ENCODE measurements at places on chromosomes 13 and 19.

DNA sequence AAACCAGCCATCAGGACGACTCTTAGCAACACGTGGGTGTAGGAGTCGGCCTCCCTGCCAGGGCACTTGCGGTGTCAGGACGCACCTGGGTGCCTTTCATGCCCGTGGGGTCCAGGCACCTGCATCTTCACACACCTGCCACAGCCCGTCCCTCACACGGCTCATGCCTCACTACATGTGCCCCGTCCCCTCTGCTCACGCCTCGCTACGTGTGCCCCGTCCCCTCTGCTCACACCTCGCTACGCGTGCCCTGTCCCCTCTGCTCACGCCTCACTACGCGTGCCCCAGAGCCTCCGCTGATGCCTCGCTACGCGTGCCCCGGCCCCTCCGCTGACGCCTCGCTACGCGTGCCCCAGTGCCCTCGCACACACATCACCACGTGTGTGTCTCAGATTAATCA, 58.0 kb upstream of the F7 start:
- no peak for DNase-seq

DNA sequence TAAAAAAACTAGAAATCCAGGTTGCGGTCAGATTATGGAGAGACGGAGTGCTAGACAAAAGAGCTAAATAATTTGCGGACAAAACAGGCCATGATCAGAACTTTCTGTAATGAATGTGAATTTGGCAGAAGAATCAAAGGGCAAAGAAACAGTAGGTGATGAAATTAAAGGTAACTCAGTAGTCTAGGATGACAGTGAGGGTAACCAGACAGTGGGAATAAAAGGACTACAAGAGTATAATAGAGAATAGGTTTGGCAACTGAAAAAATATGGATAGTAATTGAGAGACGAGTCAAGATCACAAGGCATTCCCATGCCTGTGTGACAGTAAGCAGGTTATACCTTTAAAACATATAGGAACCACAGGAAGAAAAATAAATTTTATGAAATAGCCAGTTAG, 35.9 kb downstream of the CAB39L start:
- DNase-seq = no peak

- DNase-seq = no peak
Observed at GRCh38 chr19:17095141-17095919, 19.8 kb downstream of the MYO9B start.

DNA sequence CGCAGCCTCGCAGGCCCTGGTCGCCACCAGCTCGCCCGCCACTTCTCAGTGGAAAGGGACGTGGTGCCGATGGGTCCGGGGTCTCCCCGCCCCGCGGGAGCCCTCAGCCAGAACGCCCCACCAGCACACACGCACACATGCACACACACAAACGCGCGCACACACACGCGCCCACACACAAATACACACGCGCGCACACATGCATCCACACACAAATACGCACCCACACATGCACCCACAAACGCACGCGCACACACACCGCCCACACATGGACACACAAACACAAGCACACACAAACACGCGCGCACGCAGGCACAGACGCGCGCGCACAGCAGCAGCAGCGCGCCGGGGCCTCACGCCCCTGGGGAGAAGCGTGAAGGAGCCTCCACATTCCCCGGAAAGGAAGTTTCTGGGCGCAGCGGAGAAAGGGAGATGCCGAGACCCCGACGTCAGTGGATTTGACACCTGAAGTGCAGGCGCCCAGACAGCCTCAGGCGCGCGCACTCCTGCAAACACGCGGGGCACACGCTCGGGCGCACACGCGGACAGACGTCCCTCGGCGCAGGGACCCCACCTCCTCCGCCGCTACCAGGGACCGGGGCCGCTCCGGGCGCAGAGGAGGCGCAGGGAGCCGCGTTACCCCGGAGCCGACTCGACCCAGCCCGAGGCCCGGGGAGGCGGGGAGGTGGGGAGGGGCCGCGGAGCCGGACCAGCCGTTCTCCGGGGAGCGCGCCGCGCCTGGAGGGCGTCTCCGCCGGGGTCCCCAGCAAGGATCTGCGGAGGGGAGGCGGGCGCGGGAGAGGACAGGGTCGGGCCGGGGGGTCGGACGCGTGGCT, 622 bp downstream of the RASA3 start:
- DNase-seq = no peak

GRCh38 chr13:49373716-49374115, 70.1 kb downstream of the CAB39L start:
- no peak for DNase-seq

- DNase-seq = no peak
Observed at GRCh38 chr13:103195762-103196161, 129.5 kb upstream of the SLC10A2 start.

- DNase-seq = no peak
Observed at GRCh38 chr19:16582486-16583261, 10.5 kb upstream of the SLC35E1 start.

- DNase-seq = no peak
Observed at GRCh38 chr13:66347486-66348117, 882.5 kb downstream of the PCDH9 start.

DNA sequence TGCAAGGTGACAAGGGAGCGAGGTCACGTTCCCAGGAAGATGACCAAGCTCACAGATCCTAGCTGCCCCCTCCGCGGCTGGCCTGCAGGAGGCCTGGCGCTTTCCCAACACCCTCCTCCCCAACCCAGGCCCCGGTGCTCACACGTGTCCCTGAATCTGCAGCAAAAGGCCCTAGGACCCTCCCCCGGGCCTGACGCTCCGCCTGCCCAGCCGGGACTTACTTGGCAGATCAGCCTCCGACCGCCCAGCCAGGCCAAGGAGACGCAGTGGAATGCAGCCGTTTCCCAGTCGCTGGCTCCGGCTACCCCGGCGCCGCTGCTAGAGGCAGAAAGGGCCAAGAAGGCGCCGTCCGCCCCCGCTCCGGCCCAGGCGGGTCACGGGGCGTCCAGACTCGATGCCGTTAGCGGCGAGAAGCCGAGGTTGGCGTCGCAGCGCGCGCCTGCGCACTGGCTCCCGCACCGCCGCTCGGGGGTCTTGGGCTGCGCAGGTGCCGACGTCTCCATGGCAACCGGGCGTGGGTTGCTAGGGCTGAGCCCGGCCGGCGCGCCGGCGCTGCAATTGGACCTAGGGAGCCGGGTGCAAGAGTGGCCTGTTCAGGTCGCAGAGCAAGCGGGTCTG, at the start of gene PNMA8A:
TSS of gene PNMA8A (minus strand) at position 448 of the 618 bp plus-strand sequence. CDS start 528 bp downstream, outside the sequence.
- no peak for DNase-seq

GRCh38 chr19:50213925-50214324, 10.5 kb downstream of the MYH14 start:
- no peak for DNase-seq

DNA sequence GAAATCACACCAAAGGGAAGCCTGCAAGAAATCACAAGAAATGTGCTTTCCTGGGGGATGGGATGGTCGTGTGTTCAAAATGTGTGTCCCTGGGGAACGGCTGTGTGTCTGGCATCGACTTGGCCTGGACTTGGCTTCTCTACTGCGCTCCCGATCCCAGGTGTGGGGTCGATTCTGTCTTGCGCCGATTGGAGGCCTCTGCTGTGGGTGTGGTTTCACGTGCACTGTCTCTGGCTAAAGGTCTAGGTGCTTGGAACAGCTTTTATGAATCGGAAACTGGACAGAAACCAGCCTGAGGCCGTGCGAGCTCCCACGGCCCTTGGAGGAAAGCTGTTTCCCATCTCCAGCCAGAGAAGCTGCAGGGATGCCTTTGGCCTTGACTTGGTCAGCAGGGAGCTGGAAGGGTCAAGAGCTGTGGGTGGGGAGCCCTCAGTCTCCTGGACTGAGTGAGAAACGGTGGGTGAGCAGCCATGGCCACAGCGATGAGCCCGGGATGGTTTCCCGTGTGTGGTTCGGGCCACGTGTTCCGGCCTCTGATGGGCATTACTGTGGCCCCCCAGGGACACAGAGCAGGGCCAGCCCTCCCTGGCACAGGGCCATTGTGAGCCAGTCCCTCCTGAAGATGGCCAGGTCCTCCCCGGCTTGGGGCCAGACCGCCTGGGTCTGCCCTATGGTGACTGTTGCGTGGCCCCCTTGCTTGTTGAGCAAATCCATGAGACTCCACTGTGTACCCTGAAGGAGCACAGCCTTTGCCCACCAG, 29.7 kb downstream of the MCF2L start:
- DNase-seq = no peak

DNA sequence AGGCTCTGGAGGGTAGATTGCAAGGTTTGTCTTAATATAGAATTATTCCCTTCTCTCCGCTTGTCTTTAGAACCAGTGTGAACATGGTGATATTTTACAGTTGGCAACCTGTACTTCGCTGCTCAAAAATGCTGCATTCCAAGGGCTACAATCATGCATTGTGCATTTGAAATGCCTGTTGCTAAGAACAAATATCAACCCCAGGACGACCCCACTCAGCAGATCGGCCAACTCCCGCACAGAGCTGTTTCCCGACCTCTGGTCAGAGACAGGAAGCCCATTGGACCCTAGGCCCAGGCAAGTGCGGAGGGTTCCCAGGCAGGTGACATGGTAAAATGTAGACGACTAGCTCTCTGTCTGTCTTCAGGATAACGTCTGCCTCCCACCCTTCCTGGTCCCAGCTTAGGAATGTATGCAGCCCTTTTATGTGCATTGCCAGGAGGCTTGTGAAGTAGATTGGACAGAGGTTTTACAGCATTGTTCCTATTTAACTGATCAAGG, 263.5 kb downstream of the FOXO1 start:
- no peak for DNase-seq

- no peak for DNase-seq
Observed at GRCh38 chr13:27500806-27501534, 50.6 kb upstream of the MTIF3 start.

GRCh38 chr13:110620596-110620995, 5.3 kb downstream of the NAXD start:
- no peak for DNase-seq

DNA sequence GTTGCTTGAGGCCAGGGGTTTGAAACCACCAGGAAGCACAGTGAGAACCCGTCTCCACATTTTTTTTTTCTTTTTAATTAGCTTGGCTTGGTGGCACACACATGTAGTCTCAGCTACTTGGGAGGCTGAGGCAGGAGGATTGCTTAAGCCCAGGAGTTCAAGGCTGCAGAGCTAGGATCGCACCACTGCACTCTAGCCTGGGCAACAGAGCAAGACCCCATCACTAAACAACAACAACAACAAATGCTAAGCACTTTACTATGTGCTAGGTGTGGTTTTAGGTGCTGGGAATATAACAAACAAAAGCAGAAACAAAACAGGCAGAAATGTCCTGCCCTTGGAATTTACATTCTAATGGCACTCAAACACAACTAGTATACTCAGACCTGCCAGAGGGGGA, 51.3 kb downstream of the RYR1 start:
- no peak for DNase-seq

GRCh38 chr13:110471833-110472162, 89.7 kb downstream of the RAB20 start:
- no peak for DNase-seq
